Kidney capillary endothelial cell (primary cell): ENCODE measurements at places on chromosomes 16 and 17.

DNA sequence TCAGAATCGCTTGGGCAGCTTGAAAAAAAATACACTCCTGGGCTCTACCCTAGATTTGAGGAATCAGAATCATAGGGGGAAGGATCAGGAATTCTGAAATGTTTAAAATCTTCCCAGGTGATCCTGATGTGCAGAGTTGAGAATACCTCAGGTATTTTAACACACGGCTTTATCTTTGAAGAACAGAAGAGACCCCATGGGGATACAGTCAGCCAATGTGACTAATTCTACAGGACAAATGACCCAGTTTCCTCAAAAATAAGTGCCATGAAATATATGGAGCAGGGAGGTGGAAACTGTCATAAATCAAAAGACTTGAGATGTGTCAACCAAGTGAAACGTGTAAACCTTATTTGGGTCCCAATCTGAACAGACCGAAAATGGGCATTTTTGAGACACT, 52.7 kb downstream of the CCDC42 start:
- no peak for DNase-seq

DNA sequence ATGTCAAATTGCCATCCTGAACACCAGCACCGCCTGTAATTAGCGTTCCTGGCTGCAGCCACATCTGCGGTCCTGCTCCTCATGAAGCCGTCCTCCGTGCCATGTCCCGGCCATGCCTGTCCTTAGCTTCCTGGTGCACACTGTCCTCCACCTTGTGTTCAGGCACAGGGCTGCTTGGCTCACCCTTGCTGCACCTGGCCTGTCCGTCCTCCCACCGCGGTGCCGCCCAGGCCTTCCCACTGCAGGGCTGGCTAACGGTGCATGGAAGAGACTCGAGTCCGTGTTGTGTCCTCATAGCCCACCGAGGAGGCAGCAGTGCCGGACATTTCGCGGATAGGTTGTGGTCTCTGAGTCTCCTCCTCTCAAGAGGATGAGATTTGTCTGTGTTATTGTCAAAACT, 20.4 kb downstream of the DUSP14 start:
- no peak for DNase-seq

DNA sequence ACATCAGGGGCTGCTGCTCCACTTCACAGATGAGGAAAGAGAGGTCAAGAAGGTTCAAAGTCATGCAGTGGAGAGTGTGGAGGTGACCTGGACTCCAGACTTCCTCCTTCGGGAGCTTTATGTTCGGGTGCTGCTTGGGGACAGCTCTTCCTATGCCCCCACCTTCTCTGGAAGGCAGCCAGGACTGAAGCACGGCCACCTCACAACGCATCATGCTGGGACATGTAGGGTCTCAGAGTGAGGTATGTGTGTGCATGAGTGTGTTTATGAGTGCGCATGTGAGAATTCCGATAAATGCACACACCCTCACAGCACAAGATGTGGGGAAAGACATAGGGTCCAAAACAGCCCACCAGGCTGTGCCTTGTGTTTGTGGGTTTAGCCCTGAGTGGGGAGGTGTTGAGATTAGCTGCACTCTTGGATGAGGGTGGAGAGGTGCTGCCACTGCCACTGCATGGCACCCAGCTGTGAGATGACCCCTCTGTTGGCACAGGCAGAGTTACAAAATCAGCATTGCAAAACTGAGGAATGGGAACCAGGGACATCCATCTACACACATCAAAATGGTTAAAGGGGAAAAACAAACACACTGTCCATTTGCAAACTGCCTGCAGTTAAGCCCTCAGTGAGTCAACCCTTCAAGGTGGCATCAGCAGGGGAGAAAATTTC, 367.4 kb downstream of the SEC14L1 start:
- no peak for DNase-seq

DNA sequence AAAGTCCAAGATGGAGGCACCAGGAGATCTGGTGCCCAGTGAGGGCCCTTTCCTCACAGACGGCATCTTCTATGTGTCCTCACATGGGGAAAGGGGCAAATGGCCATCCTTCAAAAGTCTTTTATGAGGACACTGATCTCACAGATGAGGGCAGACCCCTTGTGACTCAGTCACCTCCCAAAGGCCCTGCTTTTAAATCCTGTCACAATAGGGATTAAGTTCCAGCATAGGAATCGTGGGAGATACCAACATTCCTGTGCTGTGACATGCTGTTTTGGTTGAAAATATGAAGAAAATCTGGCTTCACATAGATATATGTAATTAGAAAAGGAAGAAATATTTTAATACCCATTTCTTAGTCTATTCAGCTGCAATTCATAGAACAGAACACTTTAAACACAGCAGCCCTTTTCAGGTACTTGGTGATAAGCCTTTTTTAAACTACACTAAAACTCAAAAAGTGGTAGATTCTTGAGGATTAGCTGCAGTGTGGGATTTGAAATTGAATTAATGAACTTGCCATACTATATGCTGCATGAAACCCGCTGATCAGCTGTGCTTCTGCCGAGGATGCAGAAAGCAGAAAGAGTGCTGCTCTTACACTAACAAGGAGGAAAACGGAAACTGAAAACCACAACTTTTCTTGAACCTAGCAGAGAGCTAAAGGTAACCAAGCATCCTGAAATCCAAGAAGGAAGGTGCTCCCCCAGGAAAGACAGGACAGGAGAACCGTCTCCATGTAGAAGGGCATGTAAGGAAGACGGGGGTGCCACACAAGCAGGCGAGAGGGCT, 32.7 kb downstream of the VPS53 start:
- DNase-seq, result no peak

DNA sequence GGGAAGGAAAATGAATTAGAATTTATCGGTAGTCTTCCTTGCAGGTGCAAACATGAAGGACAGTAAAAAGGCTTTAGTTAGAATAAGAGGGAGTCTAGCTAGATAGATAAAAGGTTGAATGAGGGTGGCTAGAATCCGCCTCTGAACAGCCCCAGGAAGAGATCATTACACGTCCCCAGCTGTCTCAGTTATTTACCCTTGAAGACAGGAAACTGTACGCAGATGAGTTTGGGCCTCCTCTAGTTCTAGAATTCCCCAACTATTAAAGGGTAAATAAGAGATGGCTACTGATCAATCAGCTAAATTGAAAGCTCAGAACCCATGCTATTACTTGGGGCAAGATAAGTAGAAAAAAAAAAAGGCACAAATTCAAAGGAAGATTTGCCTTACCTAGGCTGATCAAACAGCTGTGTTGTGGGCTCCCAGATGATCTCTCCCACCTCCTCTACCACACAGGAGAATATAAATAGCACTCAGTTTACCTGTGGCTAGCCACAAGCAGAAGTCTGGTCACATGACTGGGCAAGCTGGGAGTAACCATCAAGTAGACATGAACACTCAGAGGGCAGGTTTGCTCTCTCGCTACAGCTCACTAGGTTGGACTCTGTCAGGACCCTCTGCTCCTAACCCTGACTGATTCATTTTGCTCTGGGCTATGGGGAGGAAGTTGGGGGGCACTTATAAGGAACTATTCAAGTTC, 17.0 kb downstream of the FAM117A start:
- DNase-seq, result no peak

DNA sequence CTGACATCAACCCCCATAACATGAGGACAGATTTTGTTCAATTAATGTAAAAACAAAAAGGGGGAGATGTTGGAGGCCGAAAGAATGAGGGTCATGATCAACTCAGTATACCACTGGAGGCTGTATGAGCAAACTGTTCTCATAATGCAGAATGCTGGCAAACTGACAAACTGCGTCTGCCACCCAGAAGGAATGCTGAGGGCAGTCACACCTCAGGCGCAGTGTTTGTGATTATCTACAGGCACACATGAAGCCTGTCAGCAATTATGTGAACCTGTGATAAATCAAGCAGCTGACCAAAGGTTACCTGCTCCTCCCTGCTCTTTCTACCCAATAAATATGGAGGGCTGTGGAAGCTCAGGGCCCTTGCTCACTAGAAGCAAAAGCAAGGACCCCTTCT, 27.3 kb downstream of the CD300LG start:
- DNase-seq, result no peak

DNA sequence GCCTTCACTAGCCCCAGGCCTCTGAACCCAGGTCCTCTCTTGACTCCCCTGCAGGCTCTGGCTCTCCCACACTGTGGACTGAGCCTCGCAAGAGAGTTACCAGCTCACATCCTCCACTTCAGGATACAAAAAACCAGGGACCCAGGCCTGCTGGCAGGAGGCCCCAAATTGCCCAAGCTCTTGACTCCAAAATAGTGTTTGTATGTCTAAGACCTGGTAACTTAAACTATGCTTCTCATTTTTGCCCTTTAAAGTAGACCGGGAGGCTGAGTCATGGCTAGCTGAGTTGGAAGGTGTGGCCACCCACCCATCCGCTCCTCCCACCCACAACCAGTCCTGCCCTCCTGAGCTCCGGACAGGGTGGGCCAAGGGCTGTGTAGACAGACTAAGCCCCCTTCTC, 250.0 kb downstream of the SOX9 start:
- DNase-seq, result no peak

- DNase-seq, result no peak
These were observed 24.8 kb downstream of the KPNA2 start for GRCh38 chr17:68060336-68060735.

DNA sequence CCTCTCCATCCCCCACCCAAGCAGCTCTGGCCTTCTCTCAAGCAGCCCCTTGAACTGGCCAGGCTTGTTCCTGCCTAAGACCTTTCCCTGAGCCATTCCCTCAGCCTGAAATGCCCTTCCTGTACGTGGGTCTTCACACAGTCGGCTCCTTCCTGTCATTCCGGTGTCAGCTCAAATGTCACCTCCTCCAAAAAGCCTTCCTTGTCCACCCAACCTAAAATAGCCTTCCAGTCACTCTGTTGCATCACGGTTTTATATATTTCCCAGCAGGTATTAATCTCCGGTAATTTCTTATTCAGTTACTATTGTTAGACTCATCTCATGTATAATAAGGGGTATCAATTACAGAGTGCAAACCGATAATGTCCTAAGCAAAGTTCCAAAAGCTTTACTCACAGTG, 51.8 kb downstream of the C17orf67 start:
- DNase-seq, result no peak

DNA sequence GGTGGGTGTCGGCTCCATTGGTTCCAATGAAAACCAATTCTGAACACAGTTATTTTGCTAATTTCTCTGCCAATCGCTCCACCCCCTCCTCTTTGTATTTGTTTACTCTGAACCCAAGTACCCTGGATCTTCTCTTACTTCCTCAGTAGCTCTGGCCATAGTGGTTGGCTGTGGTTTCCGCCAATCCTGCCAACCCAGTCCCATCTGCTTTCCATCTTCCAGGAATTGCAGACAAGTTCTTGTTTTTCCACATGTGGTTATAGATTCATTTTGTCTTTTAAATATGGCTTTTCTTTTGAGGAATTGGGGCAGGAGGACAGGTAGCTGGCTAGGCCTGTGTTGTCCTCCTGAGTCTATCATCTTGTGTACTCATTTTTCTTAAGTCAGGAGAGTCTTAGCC, 92.0 kb downstream of the CYLD start:
- no peak for DNase-seq
